Skeletal muscle cell (primary cell): ENCODE measurements at places on chromosomes 7 and 10.

DNA sequence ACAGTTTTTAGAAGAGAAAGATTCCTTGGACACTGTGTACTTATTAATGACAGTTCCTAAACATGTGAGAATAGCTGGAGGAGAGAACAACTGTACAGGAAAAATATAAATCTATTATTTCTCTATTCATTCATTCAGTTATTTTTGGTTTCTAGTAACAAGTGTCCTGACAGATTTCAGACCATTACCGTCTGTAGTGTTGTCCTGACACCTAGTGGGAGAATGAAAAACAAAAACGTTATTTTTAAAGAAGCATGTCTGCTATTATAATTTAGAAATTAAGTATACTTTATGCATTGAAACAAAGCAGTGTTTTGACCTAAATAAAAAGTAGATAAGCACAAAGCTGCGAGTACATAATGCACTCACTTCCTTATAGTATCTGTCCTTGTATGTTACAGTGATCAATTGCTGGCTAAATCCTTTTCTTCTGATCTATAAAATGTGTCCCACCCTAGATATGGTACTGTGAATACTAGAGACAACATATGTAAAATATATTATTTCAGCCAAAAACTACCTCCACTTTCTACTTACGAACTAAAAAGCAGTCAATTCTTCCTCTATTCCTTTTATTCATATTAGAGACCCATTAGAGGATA is 575.6 kb downstream of the ARL4A start:
- no peak for DNase-seq

DNA sequence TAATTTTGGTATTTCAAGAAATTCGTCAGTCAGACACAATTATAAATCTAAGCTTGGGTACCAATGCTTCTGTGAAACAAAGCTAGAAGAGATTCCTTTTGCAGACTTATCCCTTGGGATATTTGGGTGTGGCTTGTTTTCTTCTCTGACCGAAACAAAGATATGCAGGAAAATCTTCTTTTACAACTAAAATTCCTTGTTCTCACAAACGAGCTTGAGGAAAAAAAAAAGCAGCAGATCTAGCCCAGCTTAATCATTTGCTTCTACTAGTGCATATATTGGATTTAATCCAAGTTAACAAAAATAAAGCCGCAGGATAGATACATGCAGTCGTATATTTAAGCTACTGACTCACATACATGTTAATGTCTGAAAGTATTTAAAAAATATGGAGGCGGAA is 104.2 kb downstream of the PRTFDC1 start:
- DNase-seq = no peak

GRCh38 chr10:62036186-62037081 is 134.9 kb downstream of the ARID5B start:
- no peak for DNase-seq

GRCh38 chr10:120806081-120806480 is 45.1 kb upstream of the WDR11 start:
- DNase-seq = no peak

- no peak for DNase-seq
Measured at GRCh38 chr10:24947304-24948097, 4.9 kb downstream of the PRTFDC1 start.
